ENCODE measurements at places on chromosomes 11 and 22.

GRCh38 chr11:37322333-37323194, 724.5 kb upstream of the RAG2 start:
- no peak for DNase-seq

GRCh38 chr11:5124891-5125620, 13.1 kb downstream of the OR52A5 start:
- no peak for DNase-seq

DNA sequence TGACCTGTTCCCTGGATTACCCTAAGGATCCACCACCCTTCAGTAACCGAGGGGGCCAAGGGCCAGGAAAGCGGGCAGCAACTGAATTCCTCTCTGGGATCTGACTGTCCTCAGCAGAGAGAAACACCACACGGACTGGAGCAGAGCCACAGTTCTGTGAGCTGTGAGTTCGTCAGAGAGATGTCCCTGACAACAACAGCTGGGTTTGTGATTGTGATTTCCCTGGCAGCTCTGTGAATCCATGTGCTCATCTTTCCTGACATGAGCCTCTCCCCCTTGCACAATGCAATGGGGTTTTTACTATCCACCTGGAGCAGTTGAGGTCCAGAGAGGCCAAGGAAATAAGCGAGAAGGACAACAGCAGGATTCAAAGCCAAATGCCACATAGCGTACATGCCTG, 69.4 kb upstream of the AMPD3 start:
- no peak for DNase-seq

DNA sequence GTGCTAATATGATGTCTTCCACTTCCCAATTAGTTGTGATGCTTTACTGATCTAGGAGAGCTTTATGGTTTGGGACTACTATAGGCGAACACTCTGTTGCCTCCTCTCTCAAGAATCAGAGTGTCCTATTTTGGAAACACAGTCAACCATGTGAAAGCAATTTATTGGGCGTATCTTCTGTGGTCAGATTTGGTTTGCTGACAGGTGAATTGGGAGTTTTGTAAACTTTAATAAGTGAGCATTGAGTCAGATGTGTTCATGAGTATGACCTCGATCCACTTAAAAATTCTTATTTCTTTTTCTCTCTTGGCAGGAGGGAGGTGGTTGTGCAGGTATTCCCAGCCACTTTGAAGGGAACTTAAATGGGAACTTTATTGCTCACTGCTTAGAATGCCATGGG, 4.4 kb downstream of the CAT start:
- DNase-seq = no peak
